ENCODE measurements at places on chromosomes 4 and X. TPM values are rescaled to one million over a fixed set of nuclear protein-coding genes. Genes with fewer than 3 reads are reported as not detected.

Gene GLRA3
- not detected for total RNA-seq

Gene PLK4
- 66.1 TPM for total RNA-seq

Gene STAG2
- total RNA-seq: 112 TPM

Gene PAGE4
- not detected for total RNA-seq

Gene GCNA
- 4.3 TPM for total RNA-seq
